ENCODE measurements at places on chromosomes 6 and 20. TPM values are rescaled to one million over a fixed set of nuclear protein-coding genes. Genes with fewer than 3 reads are reported as not detected.
A peak's percentile ranks its signal among the peaks of the same experiment; 100 is the strongest.

- DNase-seq: no peak
- no peaks in the 10 kb centered on the region for H3K36me3 ChIP-seq
- no peaks in the 10 kb centered on the region for H3K4me1 ChIP-seq
- H3K27ac ChIP-seq: no peak overlapping the region
- H3K27me3 ChIP-seq: no peaks in the 10 kb centered on the region
- H3K4me3 ChIP-seq: no peak overlapping the region
These were observed 35.8 kb downstream of the GRIK2 start for GRCh38 chr6:101429270-101429669.

- no peaks in the 10 kb centered on the region for H3K27me3 ChIP-seq
- H3K4me1 ChIP-seq: no peaks in the 10 kb centered on the region
- H3K36me3 ChIP-seq: no peaks in the 10 kb centered on the region
- no peak overlapping the region for H3K4me3 ChIP-seq
These were observed 210.2 kb downstream of the MMUT start for GRCh38 chr6:49252901-49253300.

Gene TRIM31
- total RNA-seq: not detected

DNA sequence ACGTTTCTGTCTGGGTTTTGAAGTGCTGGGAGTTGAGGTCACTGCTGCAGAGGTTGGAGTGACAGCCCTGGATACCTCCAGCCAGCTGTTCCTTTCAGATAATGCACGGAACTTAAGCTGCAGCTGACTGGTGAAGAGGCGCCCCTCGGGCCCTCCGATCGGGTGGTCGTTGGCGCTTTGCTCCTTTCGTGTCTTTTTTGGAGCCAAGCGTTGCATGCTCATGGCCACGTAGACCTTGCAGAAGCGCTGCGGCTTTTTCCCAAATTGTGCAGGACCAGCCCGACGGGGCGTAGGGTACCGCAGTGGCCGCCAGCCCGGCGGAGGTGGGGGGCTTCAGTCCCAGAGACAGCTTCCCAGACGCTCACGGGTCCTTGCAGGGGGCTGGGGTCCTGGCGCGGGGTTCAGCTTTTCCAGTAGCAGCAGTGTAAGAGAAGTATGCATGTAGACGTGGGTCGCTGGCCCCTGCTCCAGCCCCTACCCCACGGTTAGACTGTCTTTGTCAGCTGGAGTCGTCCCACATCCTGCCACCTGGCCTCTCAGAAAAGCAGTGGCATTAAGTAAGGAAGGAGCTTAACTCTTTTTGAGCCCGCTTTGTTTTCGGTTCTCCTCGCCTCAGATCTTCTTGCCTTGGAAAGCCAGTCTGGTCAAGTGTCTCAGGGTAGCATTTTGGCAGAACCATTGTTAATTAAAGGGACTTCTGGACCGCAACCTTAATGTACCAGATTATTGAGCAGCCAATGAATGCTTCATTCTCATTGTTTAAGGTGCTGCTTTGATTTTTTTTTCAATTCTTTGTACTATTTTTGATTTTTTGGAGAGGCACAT is 838 bp downstream of the TNFAIP3 start:
- no peaks in the 10 kb centered on the region for H3K27me3 ChIP-seq
- H3K4me3 ChIP-seq: peak overlapping the region; percentile 88
- peaks cover 32% of the 10 kb centered on the region for H3K4me1 ChIP-seq

DNA sequence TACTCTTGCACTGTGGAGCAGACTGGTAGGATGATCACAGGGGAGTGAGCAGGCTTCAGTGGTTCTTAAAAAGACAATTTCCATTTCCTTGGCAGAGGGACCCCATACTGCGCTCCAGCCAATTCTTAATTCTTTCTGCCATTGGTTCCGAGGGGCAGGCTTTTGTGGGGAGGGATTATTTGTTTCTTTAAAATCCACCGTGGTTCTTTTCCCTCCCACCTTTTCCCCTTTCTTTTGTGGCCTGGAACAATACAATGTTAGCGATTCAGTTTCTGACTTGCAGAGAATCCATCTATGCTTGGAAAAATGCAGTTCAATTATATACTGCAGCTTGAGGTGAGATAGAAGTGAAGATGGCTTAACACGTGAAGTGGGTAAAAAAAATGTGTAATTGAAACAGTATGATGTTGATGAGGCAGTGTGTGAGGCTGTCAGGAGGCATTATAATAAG is 379.0 kb upstream of the FLRT3 start:
- no peak for DNase-seq
- H3K4me1 ChIP-seq: no peaks in the 10 kb centered on the region
- no peak overlapping the region for H3K4me3 ChIP-seq
- H3K27me3 ChIP-seq: no peaks in the 10 kb centered on the region
- no peak overlapping the region for H3K27ac ChIP-seq

Gene TMEM200A
- 0.74 TPM for total RNA-seq

Gene MEP1A
- total RNA-seq: not detected

DNA sequence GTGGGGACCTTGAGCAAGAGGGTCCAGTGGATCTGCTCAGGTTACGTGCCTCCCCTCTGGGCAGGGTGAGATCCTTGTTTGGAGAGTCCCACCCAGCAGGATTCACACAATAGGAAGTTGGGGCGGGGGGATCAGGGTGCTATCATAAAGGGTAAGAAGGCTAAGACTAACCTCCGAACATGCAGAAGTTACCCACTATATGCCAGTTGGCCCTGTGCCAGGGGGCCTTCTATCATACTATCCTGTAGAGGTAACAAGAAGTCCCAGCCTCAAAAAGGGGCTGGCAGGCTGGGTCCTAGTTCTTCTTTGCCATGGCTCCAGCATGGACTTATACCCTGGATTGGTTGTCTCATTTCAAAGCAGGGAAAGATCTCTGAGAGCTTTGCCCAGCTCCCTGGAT is 94.1 kb downstream of the CDH26 start:
- no peak overlapping the region for H3K27ac ChIP-seq
- no peak for DNase-seq
- H3K4me1 ChIP-seq: no peaks in the 10 kb centered on the region
- no peaks in the 10 kb centered on the region for H3K36me3 ChIP-seq
- no peak overlapping the region for H3K4me3 ChIP-seq
- no peaks in the 10 kb centered on the region for H3K27me3 ChIP-seq

- DNase-seq: peak; percentile 88
- H3K4me3 ChIP-seq: no peak overlapping the region
- peak overlapping the region; percentile 97 for H3K27ac ChIP-seq
- H3K36me3 ChIP-seq: peaks cover 5% of the 10 kb centered on the region
These were observed 107.2 kb downstream of the ASXL1 start for GRCh38 chr20:32465092-32465900.

DNA sequence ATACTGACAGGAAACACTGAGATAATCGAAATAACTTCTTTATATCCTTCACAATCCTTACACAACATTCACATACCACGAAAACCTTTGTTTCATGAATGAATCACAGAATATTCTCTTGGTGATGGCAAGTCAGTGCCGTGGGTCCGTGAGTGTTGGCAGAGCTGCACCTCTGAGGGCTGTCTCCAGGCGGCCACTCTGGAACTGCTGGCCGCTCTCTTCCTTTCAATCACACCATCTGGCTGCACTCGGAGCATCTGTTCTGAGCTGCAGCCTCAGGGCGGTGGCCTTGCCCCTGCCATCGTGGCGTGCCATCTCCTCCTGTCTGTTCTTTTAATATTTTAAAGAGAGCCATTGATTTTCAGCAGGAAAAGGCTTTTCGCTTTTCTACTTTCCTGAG is 129.4 kb upstream of the AFDN start:
- no peak for DNase-seq
- no peaks in the 10 kb centered on the region for H3K36me3 ChIP-seq
- H3K4me3 ChIP-seq: no peak overlapping the region
- H3K27ac ChIP-seq: no peak overlapping the region
- H3K27me3 ChIP-seq: no peaks in the 10 kb centered on the region
- peaks cover 21% of the 10 kb centered on the region for H3K4me1 ChIP-seq

DNA sequence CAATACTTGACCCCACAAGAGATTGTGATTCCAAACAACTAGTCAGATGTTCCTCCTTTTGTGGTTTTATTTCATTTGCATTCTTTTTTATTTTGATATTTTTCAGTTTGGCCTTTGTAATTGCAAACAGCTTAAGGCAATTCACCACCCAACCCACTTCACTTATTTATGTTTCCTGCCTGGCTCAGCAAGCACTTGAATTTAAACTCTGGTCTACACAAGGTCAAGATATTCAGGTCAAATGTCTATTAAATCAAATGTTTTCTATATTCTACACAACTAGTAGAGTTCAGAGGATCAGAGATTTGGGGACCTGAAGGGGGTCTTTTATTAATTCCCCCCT is 100.1 kb downstream of the SGK1 start:
- DNase-seq: no peak
- no peak overlapping the region for H3K4me3 ChIP-seq
- H3K36me3 ChIP-seq: no peaks in the 10 kb centered on the region
- H3K27me3 ChIP-seq: no peaks in the 10 kb centered on the region

Gene KDM1B
- total RNA-seq: 10.8 TPM

GRCh38 chr6:106519460-106520394 is 109.6 kb downstream of the RTN4IP1 start:
- no peak for DNase-seq
- no peaks in the 10 kb centered on the region for H3K27me3 ChIP-seq
- H3K36me3 ChIP-seq: no peaks in the 10 kb centered on the region
- no peak overlapping the region for H3K4me3 ChIP-seq
- H3K4me1 ChIP-seq: no peaks in the 10 kb centered on the region
- H3K27ac ChIP-seq: no peak overlapping the region

Gene GPSM3
- 22.8 TPM for total RNA-seq

Gene TTK
- total RNA-seq: 23.6 TPM

Gene TINAG
- 0.21 TPM for total RNA-seq

Gene CST4
- total RNA-seq: not detected

Gene HLA-DPA1
- not detected for total RNA-seq

Gene EEF1A2
- 3.4 TPM for total RNA-seq
